Caco-2 (cell line): ENCODE measurements at places on chromosomes 16 and 17.

DNA sequence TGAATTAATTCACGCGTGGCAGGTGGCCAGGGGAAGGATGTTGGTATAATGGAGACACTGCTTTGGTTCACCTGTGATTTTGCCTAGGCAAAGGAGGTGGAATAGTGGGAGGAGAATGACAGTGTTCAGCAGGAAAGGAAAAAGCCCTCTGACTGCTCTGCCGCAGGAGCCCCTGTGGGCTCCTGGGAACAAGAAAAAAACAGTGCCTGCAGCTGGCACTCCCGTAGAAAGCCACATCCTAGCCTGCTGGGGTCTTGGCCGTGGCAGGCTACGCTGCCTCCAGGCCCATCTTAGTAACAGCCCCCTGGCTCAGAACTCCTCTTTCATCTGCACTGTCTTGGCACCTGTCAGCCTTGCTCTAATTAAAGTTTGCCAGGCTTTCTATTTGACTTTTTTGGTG, 20.6 kb downstream of the ADORA2B start:
- no peak overlapping the region for H3K27ac ChIP-seq
- no peaks in the 10 kb centered on the region for H3K27me3 ChIP-seq
- H3K36me3 ChIP-seq, result no peaks in the 10 kb centered on the region
- no peak overlapping the region for H3K4me3 ChIP-seq
- DNase-seq, result no peak
- peaks cover 9% of the 10 kb centered on the region for H3K4me1 ChIP-seq

GRCh38 chr17:40372031-40372430, 7.5 kb upstream of the GJD3 start:
- H3K27ac ChIP-seq, result no peak overlapping the region
- no peaks in the 10 kb centered on the region for H3K4me1 ChIP-seq
- H3K36me3 ChIP-seq, result no peaks in the 10 kb centered on the region
- H3K4me3 ChIP-seq, result no peak overlapping the region
- DNase-seq, result no peak

GRCh38 chr17:67258821-67259468, 13.9 kb upstream of the HELZ start:
- H3K27me3 ChIP-seq, result no peaks in the 10 kb centered on the region
- H3K4me1 ChIP-seq, result peaks cover 5% of the 10 kb centered on the region; the same call in 1 of the 2 replicates
- H3K27ac ChIP-seq, result no peak overlapping the region
- no peak for DNase-seq

- no peak for DNase-seq
- H3K36me3 ChIP-seq, result no peaks in the 10 kb centered on the region
- no peak overlapping the region for H3K4me3 ChIP-seq
- no peaks in the 10 kb centered on the region for H3K27me3 ChIP-seq
Measured at GRCh38 chr16:72728516-72728915, 319.4 kb downstream of the ZFHX3 start.

- H3K27ac ChIP-seq, result peak overlapping the region; percentile 15
- H3K27me3 ChIP-seq, result no peaks in the 10 kb centered on the region
- no peak overlapping the region for H3K4me3 ChIP-seq
- peaks cover 14% of the 10 kb centered on the region for H3K4me1 ChIP-seq
Measured at GRCh38 chr16:56269281-56269680, 78.0 kb downstream of the GNAO1 start.

DNA sequence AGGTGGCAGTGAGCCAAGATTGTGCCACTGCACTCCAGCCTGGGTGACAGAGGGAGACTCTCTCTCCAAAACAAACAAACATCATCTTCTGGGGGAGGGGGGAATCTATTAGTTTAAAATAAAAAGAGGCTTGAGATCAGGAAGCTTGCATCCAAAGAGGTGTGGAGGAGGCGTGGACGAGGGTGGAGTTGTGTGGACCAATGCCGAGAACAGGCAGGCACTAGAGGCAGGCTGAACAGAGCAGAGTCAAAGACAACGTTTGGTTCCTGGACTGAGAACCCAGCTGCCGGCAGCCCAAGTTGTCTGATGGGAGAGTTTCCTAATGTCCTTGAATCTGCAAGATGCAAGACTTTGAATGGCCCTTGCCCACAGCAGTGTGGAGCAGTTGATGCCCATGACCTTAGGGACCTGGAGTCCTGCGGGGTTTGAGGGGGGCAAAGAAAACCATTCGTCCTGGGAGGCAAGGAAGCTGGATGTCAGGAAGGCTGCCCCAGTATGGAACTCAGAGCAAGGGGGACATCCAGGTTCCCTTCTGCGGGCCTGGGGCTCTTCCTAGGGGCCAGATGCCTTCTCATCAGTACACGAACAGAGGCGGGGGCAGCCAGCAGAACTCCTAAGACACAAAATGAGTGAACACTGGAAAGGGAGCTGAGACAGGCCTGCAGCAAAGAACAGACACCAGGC, 9.2 kb downstream of the TBC1D16 start:
- no peak overlapping the region for H3K27ac ChIP-seq
- DNase-seq, result no peak
- H3K36me3 ChIP-seq, result no peaks in the 10 kb centered on the region; the same call in 1 of the 2 replicates
- no peaks in the 10 kb centered on the region for H3K27me3 ChIP-seq

DNA sequence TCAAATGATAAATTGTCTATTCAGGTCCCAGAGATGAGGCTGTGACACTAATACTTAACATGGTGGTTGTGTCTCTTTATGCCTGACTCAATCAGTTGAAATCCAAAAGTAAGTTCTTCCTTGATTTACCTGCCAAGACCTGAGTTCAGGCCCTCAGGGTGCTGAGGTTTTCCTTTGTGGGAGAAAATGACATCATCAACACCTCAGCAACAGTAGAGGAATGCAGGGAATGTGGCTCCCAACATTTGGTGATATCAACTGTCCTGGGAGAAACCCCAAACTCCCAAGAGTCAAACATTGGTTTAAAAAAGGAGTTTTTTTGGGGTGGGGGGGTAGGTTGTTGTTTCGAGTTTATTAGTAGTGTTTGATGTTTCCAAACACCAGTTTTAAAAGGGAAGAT, 14.7 kb downstream of the RNF43 start:
- no peak overlapping the region for H3K4me3 ChIP-seq
- H3K27ac ChIP-seq, result peak overlapping the region; percentile 82
- H3K27me3 ChIP-seq, result no peaks in the 10 kb centered on the region
- H3K4me1 ChIP-seq, result peaks cover 84% of the 10 kb centered on the region
